ENCODE measurements at places on chromosomes 1 and 21.

- no peak for DNase-seq
Observed at GRCh38 chr1:176241385-176242015, 34.4 kb upstream of the COP1 start.

- DNase-seq = no peak
Observed at GRCh38 chr1:171884475-171884874, 43.2 kb downstream of the DNM3 start.

DNA sequence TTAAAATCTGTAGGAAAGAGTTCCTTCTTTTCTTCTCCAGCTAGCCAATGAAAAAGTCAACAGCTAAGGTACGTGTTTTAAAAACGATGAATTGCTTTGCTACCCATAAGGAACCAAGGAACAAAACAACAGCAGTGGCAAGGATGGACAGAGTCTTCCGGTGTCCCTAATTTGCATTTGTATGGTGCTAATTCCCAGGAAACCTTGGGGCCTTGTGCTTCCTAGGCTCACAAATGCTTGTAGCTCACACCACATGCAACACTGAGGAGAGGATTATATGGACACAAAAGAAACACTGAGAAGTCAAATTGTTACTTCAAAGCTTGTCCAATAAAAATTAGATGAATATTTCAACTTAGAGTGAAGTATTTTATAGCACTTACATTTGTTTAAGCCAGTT is 1.8 kb upstream of the PGBD5 start:
- no peak for DNase-seq

- no peak for DNase-seq
Observed at GRCh38 chr1:147247656-147248238, 5.3 kb downstream of the CHD1L start.

GRCh38 chr1:210527091-210527490 is 198.4 kb downstream of the HHAT start:
- no peak for DNase-seq

- no peak for DNase-seq
Observed at GRCh38 chr1:121408354-121408753, 223.6 kb downstream of the SRGAP2C start.

DNA sequence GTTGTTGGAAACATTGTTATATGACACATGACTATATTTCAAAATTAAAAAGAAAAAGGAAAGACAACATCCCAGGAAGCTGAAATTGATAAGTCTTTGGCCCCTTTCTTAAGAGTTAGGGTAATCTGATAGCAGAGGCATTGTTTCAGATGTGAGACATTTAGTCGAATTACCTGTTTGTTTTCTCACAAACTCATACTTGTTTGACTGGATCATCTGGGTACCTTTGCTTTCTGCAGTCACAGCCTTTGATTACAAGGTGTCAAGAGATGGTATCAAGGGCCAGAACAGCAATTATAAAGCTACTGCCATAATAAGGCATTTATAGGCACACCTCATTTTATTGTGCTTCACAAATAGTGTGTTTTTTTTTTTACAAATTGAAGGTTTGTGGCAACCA is 136.3 kb downstream of the DUSP10 start:
- DNase-seq = no peak

DNA sequence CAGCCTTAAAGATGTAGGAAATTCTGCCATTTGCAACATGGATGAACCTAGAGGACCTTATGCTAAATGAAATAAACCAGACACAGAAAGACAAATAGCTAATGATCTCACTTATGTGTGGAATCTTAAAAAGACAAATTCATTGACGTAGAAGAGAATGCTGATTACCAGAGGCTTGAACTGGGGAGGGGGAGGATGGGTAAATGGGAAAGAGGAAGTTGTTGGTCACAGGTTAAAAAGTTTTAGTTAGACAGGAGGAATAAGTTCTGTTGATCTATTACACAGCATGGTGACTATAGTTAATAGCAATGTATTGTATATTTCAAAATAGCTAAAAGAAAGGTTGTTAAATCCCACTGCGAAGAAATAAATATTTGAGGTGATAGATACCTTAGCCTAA is 62.8 kb downstream of the PKN2 start:
- DNase-seq = no peak

DNA sequence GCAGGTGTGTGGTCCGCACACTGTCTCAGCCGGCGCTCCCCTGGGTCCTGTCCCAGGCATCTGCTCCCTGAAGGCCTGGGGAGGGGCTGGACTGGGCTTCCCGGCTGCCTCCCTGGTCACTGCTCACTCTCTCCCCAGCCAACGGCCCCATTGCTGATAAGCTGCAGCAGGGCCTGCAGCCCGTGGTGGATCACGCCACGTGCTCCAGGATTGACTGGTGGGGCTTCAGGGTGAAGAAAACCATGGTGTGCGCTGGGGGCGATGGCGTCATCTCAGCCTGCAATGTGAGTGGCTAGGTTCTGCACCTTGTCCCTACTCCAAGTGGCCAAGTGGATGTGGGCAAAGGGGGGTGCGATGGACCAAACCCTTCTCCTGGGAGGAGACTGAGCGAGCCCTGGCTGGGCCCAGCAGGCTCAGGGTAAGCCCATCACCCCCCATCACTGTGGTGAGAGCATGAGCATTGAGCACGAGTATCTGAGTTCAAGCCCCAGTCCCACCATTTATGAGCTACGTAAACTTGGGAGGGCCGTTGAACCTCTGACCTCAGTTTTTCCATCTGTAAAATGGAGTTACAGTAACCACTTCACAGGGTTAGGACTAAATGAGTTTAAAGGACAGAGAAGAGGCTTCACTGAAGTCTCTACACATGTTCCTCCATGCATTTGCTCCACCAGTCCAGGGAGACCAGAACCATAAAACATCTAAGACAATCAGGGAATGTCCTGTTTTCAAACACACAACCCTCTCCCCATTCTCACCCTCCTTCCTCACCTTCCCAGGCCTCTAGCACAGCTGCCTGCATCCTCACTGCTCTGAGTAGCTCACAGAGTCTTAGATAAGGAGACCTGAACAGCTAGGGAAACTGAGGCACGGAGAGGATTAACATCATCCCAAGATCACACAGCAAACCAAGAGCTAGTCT is 6.5 kb downstream of the CTRC start:
- DNase-seq = no peak

DNA sequence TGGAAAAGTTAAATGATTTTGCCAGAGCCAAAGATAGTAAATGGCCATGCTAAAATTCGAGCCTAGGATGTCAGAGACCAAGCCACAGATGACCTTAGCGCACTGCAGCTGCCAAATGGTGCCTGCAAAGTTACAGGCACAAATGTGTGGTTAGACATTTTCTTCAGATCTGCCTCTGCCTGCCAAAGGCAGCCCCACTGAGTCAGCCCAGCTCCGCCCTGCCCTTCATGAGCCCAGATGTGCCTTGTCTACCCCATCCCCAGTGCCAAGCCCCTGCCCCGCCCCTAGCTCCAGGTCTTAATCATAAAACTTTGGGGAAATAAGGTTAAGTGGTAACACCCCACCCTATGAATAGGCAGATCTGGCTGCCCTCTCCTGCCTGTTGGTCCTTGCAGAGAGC is 105.9 kb downstream of the DTL start:
- no peak for DNase-seq

DNA sequence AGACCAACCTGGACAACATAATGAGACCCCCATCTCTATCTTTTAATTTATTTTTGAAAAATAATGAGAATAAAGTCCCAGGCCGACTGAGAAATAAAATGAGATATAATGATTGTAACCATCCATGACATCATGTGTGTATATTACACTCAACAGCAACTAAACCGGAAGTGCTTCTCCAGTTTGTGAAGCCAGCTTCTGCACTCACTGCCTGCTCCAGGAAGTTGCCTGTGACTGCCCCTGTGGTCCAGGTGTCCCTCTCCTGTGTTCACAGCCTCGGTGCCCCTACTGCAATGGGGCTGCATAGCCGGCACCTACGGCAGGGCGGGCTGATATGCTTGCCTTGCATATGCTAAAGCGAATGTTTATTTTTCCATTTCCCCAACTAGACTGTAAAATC is 68.3 kb downstream of the SSBP3 start:
- DNase-seq = no peak

GRCh38 chr1:14926229-14926628 is 227.3 kb upstream of the TMEM51 start:
- no peak for DNase-seq

GRCh38 chr1:236143104-236143948 is 987 bp downstream of the GPR137B start:
- DNase-seq = no peak

DNA sequence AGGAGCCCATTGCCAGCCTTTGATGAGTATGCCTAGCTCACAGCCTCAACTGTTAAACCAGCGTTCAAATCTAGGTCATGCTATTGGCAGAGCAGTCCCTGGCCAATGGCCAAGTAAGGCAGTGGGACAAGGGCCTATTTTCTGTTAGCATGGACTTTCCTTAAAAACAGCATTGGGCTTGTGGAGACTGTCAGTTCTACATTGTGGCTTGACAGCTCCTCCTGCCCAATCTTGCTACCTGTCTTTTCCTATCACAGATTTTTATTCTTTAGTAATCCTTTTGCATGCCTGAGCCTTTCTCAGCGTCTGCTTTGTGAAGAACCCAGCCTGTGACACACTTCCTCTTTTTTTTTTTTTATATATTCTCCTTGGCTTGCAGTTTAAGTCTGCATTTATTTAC is 56.4 kb downstream of the DIP2A start:
- DNase-seq = no peak

- no peak for DNase-seq
Observed at GRCh38 chr1:185229981-185230380, 73.0 kb downstream of the SWT1 start.

DNA sequence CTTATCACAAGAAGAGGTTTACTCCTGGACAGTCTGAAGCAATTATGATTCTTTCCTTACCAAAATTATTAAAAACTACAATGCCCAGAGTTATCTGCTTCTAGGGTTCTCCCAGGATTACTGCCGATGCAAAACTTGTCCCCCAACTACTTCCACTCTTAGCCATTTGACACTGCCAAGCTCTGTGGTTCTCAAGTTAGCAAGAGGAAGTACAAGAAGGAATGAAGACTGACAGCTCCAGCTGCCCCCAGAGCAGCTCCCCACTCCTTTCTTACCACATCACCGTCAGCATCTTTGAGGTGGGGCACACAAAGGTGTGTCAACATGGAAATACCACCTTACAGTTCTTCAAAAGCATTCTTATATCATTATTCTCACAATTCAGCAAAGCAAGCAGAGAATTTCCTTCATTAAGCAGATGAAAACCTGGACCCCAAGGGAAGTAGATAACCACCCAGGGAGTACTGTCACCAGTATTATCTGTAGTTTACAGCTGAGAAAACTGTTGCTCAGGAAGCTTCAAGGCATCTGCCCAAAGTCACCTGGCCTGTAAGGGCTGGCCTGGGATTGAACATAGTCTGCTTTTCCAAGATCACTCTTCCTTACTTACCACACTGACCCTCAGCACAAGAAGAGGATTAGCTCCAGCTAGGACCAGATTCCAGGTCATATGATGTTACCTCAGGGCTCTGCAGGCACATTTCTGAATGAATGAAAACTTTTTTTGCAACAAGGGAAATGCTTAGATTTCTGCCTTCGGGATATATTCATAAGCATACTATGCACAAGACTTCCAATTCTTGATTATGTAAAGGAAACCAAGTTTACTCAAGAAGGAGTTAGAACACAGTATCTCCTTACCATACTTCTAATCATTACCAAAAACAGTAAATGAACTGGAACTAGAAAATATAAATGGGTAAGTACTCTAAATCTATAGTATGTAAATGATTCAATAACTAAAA is 9.3 kb downstream of the PSMG1 start:
- DNase-seq = no peak

DNA sequence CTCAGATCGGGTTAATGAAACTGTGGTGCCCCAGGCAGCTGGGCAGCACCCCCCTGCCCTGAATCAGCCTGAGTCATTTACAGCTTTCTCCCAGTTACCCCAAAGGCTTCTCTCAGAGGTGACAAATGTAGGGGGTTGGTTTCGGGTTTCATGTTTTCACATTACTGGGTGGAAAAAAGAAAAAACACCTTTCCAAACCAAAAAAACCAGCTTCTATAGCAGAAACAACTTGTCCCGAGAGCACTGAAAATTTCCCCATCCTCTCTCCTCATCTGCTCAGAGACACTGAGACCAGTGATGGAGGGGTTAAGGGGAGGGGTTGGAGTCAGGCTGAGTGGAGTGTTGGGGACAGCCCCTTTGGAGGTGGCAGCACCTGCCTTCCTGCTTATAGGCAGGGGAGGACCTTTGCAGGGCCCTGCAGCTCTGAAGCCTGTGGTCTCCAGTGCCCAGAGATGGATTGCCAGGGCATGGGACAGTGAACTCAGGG is 15.6 kb downstream of the UTP11 start:
- DNase-seq = no peak

DNA sequence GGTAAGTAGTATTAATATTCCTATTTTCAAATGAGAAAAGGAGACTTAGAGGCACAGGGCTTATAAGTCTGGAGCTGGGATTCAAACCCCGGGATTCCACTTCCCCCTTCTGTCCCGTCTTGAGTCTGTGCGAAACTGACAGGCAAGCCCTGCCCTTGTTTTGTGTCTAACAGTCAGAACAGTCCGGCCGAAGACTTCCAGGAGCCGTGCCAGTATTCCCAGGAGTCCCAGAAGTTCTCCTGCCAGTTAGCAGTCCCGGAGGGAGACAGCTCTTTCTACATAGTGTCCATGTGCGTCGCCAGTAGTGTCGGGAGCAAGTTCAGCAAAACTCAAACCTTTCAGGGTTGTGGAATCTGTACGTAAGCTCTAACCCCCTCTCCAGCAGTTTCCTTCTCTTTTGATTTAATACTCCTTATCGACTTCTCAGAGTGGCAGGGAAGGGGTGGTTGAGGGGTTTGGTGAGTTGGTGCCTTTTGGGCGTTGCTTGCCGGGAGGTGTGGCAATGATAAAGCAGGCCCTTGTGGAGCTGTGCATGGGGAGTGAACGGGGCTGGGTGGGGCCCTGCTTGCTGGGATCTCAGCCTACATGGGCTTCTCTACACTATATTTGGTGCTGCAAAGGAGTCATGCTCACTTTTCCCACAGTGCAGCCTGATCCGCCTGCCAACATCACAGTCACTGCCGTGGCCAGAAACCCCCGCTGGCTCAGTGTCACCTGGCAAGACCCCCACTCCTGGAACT is 29.4 kb downstream of the IL6R start:
- no peak for DNase-seq

GRCh38 chr1:156781585-156782186 is 14.4 kb downstream of the PRCC start:
- no peak for DNase-seq

DNA sequence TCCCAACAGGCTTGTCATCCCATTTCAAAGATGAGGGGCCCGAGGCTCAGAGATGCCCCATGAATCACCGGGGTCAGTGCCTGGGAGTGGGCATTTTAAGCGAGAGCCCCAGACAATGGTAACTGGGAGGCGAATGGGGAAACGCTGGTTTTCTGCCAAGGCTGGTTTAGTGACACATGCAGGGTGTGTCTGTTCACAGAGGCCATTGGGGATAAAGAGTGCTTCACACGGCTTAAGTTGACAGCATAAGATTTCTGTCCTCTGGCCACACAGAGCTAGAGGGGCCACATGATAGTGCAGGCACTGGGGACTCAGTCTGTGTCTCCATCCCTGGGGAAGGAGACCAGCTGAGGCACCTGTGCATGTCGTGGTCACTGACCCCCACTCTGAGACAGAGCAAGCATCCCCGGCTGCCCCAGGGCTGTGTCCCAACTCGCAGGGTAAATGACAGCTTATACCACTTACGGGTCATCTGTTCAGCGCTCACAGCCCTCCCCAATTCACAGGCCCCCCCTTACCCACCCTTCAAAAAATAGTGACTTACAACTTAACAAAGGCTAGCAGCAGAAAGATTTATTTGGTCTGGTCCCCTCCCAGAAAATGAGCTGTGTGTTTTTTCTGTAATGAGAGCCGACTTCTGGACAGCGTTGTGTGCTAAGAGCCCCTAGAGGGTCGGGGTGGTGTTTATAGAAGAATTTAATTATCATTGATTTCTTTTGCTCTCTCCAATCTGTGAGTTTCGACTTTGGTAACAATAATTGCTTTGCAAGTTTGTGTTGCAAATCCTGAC is 34.9 kb upstream of the ARHGEF16 start:
- no peak for DNase-seq
